ENCODE measurements at places on chromosomes 5 and 9.
A peak's percentile ranks its signal among the peaks of the same experiment; 100 is the strongest.

GRCh38 chr9:104997536-104997935 is 69.6 kb upstream of the ABCA1 start:
- DNase-seq: no peak

- DNase-seq: no peak
Observed at GRCh38 chr5:177093082-177093712, 6.5 kb downstream of the FGFR4 start.

GRCh38 chr5:67118050-67118620 is 78.5 kb downstream of the CD180 start:
- DNase-seq: no peak

GRCh38 chr9:129681924-129682323 is 16.5 kb downstream of the PRRX2 start:
- no peak for DNase-seq

DNA sequence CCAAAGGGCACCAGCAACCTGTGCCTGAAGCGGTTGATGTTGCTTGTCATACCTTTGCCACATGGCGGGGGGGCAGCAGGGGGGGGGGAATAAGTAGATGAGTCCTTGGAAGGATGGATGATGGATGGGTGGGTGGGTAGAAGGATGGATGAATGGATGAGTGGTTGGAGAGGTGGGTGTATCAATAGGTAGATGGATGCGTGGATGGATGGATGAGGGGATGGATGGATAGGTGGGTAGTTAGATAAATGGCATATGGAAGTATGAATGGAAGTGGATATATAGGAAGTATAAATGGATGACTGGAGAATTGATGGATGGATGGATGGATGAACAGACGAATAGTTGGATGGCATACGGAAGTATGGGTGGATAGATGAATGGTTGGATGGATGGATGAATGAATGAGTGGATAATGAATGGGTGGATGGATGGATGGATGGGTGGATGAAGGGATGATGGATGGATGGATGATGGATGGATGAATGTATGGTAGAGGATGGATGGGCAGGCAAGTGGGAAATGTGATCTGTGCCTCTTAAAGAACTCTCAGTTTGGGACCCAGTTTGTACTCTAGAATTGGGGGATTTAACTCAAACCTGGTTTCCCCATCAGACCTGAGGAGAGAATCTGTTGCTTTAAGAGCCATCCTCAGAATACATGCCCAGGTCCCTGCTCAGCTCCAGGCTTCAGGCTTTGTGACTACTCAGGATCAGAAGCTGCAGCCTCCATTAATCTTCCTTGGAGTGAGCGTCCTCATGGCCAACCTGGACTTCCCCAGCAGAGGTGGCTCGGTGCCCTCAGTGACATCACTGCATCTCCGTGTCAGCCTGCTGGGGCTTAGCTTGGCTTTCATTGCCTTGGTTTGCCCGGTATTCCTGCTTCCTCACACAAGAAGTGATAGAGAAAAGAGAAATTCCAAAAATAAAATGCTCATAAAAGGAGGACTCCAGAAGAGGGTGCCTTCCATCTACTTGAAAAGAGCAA is 27.6 kb upstream of the SUSD3 start:
- DNase-seq: no peak

- DNase-seq: no peak
Observed at GRCh38 chr9:116940614-116941215, 253.6 kb downstream of the TRIM32 start.

GRCh38 chr5:73494721-73495120 is 3.5 kb upstream of the BTF3 start:
- DNase-seq: no peak

GRCh38 chr9:129697656-129698253 is 32.3 kb downstream of the PRRX2 start:
- peak; percentile 87 for DNase-seq

DNA sequence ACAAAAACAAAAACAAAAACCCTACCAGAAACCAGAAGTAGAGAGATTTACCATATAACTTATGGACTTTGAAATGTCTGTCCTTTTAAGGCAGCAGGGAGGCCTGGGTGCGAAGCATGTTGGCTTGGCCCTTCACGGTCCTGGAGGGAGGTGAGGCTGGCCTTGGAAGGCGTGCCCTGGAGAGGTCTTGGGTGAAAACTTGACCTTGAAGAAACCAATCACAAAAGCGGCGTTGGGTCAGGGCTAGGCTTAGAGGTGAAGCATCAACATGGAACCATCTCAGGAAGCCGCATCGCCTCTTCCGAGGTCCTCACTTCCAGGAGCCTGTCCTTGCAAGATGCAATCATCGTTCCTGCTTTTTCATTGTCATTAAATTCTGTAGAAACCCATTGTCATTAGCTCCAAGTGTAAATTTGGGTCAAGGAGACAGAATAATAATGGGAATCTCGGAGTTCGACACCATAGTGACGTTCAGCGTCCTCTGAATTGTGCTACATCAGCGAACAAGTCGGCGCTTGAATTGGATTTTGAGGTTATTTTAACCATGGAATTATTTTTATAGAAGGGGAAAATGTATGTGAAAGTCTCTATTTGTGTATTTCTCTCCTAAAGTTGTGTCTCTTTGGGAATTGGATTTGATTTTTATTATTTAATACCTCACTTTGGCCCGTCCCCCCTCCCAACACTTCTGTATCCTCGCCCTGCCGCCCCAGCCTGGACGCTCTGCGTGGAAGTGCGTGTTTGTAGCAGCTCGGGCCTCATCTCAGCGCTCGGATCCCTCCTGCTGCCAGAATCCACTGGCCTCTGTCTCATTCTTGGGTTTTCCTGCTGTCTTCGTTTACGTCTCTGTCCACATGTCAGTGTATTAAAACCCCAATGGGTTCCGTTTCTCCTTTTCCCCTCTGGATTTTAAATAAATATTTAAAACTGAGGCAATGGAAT is 11.1 kb upstream of the ORM1 start:
- no peak for DNase-seq

DNA sequence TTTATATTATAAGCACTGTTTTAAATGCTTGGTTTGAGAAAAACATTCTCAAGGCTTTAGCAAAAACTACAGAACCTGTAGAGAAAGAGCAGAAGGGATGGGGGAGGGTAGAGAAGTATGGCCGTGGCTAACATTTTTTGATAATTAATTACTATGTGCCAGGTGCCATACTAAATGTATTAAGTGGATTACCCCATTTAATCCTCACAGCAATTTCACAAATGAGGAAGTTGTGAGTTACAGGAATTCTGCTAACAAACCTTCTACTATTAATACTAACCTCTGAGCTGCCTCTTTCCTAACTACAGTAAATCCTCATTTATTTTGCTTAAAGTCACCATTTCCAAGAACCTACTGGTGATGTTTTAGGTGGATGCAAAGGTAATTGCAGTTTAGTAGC is 157.9 kb downstream of the RNF180 start:
- DNase-seq: no peak

GRCh38 chr5:80865551-80865950 is 94.6 kb upstream of the RASGRF2 start:
- DNase-seq: no peak

- DNase-seq: no peak
Observed at GRCh38 chr9:90073186-90073945, 468.6 kb downstream of the GADD45G start.

- no peak for DNase-seq
Observed at GRCh38 chr5:84453405-84453804, 68.7 kb upstream of the EDIL3 start.

DNA sequence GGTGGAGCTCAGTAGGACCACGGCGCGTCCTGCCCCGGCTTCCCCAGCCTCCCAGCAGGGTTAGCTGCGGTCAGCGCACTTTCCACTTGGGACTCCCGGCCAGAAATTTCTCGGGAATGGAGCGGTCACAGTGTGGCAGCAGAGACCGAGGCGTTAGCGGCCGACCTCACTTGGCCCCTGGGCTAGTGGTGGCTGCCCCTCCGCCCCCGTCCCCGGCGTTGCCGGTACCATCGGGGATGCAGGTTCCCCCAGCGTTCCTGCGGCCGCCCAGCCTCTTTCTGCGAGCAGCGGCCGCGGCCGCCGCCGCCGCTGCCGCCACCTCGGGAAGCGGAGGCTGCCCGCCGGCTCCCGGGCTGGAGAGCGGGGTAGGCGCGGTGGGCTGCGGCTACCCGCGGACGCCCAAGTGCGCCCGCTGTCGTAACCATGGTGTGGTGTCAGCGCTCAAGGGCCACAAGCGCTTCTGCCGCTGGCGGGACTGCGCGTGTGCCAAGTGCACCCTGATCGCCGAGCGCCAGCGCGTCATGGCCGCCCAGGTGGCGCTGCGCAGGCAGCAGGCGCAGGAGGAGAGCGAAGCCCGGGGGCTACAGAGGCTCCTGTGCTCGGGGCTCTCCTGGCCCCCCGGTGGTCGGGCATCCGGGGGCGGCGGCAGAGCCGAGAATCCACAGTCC is 460 bp downstream of the DMRTA1 start:
- DNase-seq: peak; percentile 83

- no peak for DNase-seq
Observed at GRCh38 chr9:127662617-127663016, 44.2 kb upstream of the CFAP157 start.
